Kidney tubule cell (primary cell): ENCODE measurements at places on chromosomes 1 and 21.

DNA sequence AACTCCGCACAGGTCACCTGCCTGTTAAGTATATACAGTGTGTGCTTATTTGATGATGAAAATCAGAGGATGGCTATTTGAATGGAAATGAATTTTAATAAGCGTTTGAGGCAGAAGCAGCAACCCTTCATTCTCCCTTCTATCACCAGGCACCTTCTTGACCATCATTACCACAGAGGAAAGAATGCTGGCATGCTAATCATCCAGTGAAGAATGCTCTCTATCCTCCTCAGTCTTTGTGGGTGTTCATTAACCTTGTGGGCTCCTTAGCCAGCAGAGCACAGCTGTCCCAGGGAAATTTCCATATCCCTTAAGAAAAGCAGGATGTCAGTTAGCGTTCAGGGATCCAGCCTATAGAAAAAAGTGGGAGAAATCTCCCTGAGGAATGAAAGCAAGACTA is 428.0 kb upstream of the CAMK1G start:
- peak; percentile 87 for DNase-seq

GRCh38 chr1:109116286-109116685 is 2.4 kb downstream of the ELAPOR1 start:
- no peak for DNase-seq

GRCh38 chr1:19811206-19811851 is 3.8 kb downstream of the RNF186 start:
- DNase-seq: peak; percentile 50

- DNase-seq: peak; percentile 45
Measured at GRCh38 chr1:243291292-243291691, 35.5 kb downstream of the SDCCAG8 start.

DNA sequence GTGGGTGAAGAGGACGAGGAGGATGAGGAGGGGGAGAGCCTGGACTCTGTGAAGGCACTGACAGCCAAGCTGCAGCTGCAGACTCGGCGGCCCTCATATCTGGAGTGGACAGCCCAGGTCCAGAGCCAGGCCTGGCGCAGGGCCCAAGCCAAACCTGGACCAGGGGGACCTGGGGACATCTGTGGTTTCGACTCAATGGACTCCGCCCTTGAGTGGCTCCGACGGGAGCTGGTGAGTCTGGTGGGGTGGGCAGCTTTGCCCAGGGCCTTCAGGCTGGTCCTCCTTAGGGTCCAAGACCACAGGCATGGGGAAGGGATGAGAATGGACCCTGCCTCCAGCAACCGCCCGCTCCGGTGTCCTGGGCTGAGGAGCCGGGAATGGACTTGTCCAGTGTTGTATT is 430 bp downstream of the FAM167B start:
- no peak for DNase-seq

- no peak for DNase-seq
Measured at GRCh38 chr21:45976701-45977311, 4.8 kb upstream of the COL6A1 start.

DNA sequence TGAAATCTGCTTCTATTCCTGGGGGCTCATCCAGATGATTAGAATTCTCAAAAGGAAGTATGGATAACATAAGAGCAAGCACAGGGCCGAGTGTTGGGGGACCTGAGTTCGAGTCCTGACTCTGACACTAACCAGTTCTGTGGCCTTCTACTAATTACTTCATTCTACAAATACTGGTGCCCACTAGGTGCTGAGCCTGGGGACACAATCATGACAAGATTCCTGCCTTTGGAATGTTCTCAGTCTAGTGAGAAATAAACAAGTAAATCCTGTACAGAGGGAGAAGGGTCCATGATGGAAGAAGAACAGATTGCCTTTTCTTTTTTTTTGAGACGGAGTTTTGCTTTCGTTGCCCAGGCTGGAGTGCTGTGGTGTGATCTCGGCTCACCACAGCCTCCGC is 2.2 kb upstream of the NUAK2 start:
- DNase-seq: no peak
